Right lobe of liver (tissue), 6 donors: ENCODE measurements at places on chromosomes 5 and 9.
A peak's percentile ranks its signal among the peaks of the same experiment; 100 is the strongest.

GRCh38 chr5:166441-167372 lies 24.6 kb upstream of the LRRC14B start:
- no peak for DNase-seq

DNA sequence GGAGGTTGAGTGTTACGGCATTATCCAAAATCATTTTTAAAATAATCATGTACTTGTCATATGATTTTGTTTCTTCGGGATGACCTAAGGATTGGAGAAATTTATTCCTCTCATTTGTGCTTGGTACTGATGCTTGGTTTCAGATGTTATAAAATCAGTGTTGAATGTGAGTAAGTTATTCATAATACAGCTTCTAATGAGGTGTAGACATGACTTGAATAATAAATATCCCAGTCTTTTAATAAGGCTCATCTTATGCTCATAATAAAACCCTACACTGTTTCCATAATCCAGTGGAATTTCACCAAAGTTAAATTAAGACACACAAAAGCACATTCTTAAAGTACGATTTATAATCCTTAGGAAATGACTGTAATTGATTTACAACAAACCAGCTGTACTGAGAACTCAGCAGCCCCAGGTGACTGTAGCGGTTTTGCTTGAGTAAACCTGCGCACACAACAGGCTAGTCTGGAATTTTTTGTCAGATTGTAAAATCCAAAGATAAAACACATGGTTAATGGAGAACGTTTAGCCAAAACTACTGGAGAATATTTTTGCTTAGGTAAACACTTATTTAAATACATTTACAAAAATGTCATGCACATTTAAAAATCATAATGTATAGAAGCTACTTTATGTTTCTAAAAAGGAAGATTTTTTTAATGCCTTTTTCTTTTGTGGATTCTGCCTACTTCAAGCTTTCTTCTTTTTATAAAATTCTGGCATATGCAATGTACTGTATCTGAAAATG lies 609.8 kb upstream of the GRAMD2B start:
- DNase-seq: no peak

DNA sequence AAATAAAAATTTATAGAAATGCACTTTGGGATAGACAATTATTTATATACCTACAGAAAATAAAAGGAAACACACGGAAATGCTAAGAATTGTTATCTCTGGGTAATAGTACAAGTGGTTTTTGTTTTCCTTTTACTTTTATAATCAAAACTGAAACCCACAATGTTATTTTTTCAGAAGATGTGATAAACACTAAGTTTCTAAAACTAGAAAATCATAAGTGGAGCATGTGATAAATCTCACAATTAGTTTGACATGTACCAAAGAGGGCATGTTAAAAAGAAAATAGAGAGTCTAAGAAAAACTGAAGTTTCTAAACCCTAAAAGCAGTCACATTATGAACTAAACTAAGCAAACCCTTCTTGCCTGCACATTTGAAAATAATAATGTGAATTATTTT lies 61.1 kb downstream of the OXCT1 start:
- no peak for DNase-seq

DNA sequence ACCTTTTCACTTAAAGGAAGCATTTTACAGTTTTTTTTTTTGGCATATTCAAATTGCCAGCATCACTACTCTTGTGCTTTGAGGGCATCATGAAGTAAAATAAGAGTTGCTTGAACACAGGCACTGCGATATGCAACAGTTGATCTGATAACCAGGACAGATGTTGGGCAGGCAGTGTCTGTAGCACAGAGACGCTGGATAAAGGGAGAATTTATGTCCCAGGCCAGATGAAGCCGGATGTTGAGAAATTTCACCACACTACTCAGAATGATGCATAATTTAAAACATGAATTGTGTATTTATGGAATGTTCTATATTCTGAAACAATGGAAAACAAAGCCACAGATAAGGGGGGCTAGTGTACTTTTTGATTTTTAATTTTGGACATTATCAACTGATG lies 71.4 kb downstream of the SLC12A2 start:
- DNase-seq: no peak

GRCh38 chr5:142324136-142324870 lies 518 bp downstream of the SPRY4 start:
- DNase-seq: peak; percentile 60

GRCh38 chr5:139946006-139946405 lies 97.1 kb downstream of the NRG2 start:
- no peak for DNase-seq

GRCh38 chr5:154756009-154756867 lies 1.1 kb downstream of the LARP1 start:
- peak; percentile 73 for DNase-seq

- peak; percentile 70 for DNase-seq
These were observed 21.5 kb downstream of the C9orf57 start for GRCh38 chr9:72038890-72039410.

DNA sequence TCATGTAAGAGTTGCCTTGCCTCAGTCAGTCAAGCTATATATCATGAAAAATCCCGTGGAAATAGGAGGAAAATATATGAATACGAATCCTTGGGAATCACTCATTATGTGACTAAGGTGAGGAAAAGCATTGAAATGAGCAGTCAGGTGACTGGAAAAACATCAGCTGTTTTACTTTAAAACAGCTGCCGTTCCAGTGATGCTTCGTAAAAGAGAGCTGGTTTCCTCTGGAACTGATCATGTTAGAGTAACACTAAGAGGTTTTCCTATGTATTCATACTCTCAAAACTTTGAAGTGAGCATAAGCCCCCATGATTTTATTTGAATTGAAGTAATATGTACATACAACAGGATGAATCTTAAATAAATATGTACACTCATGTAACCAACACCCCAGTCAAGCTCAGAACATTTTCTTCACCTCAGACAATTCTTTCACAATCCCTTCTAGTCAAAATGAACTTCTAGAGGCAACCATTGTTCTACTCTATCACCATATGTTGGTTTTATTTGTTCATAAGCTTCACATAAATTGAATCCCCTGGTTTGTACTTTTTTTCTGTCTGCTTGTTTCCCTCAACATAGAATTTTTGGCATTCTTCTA lies 107.7 kb downstream of the SLC25A46 start:
- DNase-seq: no peak

DNA sequence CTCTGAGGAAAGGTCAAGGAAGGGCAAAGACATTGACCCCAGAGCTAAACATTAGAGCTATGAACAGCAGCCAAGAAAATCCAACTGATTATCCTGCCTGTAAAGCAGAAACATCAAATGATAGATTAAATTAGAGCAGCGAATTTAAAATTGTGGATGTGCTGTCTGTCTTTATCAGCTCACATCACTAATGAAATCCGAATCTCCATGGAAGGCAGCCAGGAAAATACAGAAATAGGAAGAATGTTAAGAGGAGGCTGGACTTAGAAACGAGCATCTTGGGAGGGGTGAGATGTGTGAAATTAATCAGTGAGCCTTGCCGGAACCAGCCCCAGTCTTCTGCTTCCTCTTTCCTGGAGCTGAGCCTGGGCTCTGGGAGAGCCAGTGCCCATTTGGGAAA lies 191.0 kb downstream of the PJA2 start:
- no peak for DNase-seq

DNA sequence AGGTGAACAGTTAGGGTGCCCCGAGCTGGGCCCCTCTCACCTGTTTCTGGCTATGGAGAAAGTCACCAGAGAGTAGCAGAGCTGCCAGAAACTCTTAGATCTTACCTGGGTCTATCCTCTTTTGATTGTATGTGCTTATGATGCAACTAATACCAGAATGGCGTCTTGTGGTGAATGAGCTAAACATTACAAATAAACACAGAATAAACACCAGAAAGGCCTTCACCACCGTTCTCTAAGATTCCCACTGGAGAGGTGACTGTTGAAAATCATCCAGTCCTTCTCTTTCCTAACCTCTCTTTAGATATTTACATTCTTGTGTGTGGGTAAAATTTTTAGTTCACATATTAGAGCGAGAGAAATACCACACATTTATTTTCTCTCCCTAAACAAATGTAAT lies 241.7 kb upstream of the GAS1 start:
- no peak for DNase-seq

DNA sequence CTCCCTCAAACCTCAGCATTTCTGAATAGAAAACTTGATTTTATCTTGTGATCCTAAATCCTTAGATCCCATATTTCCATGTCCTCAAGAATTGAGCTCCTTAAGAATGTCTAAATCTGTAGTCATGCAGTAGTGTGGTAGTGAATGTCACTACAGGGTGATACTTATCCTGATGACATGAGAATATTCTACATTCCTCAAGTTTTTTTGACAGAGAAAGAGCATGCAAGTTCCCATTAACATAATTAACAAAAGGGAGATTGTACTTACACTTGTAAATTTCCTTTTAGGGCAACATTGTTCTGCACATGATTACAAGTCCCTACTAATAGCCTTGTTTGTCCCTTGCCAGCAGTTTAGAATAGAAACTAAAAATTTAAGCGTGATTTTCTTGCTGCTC lies 352.3 kb downstream of the PTPRD start:
- DNase-seq: no peak

DNA sequence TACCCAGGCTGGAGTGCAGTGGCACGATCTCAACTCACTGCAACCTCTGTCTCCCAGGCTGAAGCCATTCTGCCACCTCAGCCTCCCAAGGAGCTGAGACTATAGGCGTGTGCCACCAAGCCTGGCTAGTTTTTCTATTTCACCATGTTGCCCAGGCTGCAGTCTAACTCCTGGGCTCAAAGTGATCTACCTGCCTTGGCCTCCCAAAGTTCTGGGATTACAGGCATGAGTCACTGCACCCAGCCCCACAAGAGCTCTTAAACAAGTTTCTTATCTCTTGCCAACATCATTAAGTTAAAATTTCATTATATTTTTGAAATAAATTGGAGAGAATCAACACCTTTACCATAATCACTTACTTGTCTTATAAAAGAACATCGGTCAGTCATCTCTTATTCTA lies 280.3 kb downstream of the ARHGEF28 start:
- DNase-seq: no peak

GRCh38 chr5:113047733-113048652 lies 71.4 kb downstream of the DCP2 start:
- no peak for DNase-seq

DNA sequence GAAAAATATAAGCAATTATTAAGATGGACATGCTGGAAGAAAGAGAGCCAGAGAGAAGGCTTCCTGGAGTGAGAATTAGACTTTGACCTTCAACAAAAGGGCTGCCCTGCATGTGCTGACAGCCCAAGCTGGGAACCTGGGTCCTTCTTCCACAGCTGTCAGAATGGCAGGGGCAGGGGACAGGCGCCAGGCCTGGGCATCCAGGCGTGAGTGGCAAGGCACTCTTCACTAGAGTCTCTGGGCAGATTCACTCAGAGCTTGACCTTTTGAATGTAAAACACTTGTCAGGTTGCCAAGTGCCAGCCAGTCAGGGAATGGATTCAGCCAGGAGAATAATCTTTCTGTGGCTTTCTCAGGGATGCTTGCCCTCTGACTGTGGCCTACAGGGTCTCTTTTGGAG lies 119.1 kb upstream of the CLINT1 start:
- no peak for DNase-seq

DNA sequence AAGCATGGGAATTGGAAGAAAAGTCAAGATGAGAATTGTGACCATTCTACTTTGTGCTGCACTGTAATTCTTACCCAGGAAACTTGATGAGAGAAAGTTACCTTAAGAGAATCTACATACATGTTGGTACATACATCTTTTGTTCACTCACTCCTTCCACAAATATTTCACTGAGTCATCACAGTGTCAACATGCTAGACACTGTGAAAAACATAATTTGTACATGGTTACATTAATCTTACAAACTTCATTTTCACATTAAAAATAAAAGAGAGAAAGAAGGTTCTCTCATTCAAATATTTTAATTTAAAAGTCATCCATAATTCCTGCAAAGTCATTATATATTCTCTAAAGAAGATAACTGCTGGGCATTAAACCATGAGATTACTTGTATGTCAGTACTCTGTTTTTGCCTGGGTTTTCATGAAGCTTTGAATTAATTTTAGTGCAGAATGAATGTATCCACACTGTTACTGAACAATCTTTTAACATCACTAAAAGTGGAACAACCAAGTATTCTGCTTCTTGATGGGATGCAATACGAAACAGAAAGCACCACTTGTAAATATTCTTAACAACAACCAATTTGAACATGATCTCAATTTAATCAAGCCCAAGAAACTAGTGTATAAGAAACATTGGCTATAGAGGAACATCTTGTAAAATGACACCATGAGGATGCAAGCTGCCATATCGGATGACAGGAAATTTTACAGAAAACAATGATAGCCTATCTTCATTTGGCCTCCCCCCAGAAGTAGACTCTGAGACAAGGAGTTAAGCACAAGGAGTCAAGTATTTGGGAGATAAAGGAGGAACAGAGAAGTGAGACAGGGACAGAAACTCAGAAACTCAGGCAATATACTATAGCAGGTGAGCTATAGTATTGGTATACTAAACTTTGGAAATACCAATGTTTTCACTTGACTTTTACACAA lies 28.4 kb downstream of the ERP44 start:
- no peak for DNase-seq

GRCh38 chr9:6197330-6197729 lies 18.3 kb upstream of the IL33 start:
- no peak for DNase-seq

DNA sequence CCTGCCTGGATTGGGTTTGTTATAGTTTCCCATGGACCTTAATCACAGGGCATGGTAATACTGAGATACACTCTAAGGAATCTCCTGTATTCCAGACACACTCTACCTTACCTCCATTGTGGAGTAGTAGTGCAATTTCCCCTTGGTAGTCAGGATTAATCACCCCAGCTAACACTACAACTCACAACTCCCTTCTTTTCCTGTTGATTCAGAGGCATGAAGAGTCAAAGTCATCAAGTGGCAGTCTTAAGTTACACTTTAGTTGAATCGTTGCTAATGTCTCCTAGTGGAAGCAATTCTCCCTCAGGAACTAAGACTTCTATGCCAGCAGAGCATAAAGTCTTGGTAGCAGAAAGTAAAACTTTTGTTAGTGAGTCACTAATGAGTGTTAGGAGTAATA lies 122.7 kb upstream of the APC start:
- DNase-seq: no peak

DNA sequence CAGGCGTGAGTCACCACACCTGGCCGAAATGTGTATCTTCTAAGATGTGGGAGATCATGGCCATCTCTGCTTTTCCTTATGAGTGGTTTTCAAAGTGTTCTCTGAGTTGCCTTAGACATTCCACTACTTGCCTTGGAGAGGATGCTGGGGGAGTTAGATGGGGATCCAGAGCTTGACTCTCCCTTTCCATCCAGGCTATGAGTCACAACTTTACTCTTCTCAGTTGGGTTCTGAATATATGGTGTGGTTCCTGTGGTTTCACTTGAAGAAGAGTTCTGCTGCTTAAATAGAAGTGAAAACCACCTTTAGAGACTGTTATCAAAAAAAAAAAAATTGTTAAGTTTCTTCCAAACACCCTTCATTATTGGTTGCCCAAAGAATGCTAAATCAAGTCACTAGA lies 217.6 kb downstream of the ZNF608 start:
- no peak for DNase-seq

DNA sequence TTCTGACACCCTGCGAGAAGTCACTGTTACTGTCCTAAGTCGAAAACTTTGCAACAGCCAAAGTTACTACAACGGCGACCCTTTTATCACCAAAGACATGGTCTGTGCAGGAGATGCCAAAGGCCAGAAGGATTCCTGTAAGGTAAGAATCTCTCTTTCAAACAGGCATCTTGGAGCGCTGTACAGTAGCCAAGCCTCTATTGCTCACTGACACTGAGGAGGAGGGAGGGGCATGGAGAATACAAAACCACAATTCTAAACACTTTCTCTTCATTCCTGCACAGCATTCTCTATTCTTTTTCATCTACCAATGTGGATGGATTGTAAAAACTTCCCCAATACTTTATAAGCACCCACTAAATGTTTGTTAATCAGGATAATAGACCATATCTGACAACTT lies 7.4 kb downstream of the GZMK start:
- no peak for DNase-seq
